ENCODE measurements at places on chromosomes 11 and 22. TPM values are rescaled to one million over a fixed set of nuclear protein-coding genes. Genes with fewer than 3 reads are reported as not detected.

- no peak for DNase-seq
Measured at GRCh38 chr22:19989725-19990067, 26.9 kb downstream of the ARVCF start.

DNA sequence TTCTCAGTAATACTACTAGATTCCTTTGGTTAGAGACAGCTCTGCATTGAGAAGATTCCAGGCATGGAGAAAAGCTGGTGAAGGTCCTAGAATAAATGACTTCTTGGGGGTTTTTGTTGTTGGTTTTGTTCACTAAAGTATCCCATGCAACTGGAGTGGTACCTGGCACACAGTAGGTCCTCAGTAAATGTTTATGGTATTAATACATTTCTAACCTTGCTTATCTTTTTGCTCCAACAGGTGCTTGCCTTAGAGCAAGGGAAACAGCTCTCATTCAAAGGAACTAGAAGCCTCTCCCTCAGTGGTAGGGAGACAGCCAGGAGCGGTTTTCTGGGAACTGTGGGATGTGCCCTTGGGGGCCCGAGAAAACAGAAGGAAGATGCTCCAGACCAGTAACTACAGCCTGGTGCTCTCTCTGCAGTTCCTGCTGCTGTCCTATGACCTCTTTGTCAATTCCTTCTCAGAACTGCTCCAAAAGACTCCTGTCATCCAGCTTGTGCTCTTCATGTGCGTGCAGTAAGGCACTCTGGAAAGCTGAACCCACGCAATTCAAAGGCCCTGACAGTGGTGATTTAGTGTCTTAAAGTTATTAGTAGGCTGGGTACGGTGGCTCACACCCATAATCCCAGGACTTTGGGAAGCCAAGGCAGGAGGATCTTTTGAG lies 2.0 kb downstream of the TMEM138 start:
- DNase-seq: no peak

GRCh38 chr11:117378976-117379865 lies 51.6 kb downstream of the CEP164 start:
- DNase-seq: no peak

DNA sequence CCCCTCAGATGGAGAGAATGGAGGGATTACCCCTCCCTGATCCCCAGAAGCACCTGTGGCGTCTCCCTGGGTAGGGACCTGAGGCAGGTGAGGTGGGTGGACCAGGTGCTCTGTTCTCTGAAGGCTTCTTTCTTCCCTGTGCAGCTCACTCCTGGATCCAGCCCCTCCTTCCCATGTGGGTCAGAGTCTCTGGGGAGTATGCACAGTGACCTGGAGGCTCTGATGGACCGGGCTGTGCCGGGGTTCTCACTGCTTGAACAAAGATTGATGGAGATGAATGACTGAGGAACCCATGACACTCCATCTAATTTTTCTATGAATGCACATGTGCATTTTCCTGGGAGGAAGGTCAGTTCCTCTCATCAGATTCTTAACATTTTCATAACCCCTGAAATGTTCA lies 78.6 kb upstream of the SHANK2 start:
- no peak for DNase-seq

DNA sequence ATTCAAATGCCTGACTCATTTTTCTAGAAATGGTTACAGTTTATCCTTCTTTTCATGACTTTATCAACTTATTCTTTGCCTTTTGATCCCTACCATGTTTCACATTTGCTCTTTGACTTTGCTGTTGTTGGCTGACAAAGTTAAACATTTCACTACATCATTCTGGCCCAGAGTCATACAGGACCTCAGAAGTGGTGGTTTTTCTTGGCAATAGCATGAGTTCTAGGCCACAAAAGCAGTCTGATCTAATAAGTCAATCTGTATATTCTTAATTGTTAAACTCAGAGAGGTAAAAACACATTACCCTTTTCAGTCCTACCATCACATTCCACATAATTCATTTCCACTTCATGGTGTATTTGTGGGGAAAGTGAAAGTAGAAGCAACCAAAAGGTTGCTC lies 763.2 kb upstream of the TENM4 start:
- DNase-seq: no peak

DNA sequence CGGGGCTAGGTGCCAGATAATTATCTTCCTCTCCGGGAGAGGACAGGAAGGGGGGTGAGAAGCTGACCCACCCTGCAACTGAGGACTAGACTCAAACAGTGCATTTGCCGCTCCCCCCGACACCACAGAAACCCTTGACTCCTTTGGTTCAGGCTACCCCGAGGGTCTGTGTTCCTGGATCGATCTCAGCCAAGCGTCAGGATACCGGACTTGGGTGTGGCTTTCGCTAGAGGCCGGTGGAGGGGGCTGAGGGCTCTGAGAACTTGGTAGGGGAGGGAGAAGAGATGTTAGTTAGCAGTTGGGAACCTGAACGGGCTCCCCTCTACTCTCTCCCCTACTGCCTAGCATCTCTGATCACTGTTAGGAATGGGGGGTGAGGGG lies 840 bp downstream of the SEZ6L start:
- no peak for DNase-seq

- DNase-seq: no peak
Measured at GRCh38 chr11:91790346-91791170, 434.1 kb upstream of the FAT3 start.

DNA sequence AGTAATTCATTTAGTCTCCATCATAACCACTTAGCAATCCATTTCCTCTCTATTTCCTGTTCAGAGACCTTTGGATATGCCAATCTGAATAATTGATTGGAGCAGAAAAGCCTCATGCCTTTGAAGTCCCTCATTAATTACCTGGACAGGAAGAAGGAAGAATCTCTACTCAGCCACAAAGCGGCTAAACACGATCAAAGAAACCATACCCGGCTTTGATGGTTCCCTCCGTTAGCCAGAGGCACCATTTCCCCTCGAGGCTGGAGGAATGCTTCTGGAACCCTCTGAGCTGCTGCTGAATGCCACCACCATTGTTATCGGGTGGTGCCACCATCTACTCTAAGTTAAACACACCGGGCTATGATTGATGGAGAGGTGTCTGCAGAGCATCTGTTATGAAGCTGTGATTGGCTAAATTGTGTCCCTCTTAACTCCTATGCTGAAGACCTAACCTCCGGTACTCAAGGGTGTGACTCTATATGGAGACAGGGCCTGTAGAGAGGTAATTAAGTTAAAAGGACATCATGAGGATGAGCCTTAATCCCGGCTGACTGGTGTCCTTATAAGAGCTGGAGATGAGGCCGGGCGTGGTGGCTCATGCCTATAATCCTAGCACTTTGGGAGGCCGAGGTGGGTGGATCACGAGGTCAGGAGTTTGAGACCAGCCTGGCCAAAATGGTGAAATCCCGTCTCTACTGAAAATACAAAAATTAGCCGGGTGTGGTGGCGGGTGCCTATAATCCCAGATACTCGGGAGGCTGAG lies 168.6 kb downstream of the CTTN start:
- no peak for DNase-seq

DNA sequence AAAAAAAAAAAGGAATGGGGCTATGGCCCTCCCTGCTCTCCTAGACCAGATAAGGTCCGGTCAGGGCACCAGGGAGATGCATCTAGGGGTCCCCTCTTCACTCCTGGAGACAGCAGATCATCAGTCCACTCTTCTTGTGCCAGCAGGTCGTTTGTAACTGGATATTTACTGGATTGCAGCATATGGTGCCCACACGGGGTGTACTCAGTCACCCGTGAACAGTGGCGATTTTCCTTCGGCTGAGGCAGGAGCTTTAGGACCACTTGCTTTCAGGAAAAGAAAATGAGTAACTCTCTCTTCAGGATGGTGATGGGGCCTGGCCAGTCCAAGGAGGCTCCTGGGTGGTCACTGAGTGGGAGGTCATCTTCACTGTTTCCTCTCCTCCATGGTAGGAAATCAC lies 38.3 kb upstream of the RAB1B start:
- no peak for DNase-seq

DNA sequence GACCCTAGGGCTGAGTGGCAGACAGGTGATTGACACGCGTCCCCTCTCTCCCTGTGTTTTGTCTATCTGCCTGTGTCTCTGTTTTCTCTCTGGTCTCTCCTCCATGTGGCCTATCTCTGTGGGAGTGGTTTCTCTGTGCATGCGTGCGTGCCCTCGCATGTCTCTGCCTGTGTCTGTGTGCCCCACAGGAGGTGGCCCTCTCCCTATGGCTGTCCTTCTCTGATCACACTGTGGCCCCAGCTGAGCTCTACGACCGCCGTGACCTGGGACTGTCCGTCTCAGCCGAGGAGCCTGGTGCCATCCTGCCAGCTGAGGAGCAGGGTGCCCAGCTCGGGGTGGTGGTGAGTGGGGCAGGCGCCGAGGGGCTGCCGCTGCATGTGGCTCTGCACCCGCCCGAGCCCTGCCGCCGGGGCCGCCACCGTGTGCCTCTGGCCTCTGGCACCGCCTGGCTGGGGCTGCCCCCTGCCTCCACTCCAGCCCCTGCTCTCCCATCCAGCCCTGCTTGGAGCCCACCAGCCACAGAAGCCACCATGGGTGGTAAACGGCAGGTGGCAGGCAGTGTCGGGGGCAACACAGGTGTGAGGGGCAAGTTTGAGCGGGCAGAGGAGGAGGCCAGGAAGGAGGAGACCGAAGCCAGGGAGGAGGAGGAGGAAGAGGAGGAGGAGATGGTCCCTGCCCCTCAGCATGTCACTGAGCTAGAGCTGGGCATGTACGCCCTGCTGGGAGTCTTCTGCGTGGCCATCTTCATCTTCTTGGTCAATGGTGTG lies 11.6 kb downstream of the TMEM132A start:
- DNase-seq: no peak

DNA sequence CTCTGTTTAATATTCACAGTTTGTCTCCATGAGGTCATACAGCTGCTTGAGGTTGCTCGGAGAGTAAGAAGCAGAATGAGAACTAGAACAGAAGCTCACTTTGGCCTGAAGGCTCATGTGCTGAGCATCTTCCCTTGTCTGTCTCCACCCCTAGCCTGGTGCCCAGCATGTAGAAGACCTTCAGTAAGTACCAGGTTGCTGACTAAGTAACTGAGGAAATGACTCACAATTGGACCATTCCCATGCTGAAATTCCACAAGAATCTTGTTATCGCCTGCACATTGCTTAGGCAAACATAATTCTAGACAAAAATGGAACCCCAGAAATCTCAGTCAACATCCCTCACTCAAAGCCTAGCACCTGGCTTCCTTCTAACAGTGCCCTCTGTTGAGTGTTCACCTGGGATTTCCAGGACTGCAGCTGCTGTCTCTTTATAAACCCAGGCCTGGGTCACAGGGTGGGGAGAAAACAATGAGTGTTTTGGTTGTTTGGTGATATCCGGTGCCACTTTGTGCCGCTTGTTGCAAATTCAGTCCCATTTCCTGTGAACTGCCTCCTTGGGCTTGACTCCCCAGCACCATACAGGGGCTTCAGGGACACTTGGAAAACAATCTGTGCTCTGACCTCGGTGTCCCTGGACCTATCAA lies 406.8 kb downstream of the ETS1 start:
- no peak for DNase-seq

DNA sequence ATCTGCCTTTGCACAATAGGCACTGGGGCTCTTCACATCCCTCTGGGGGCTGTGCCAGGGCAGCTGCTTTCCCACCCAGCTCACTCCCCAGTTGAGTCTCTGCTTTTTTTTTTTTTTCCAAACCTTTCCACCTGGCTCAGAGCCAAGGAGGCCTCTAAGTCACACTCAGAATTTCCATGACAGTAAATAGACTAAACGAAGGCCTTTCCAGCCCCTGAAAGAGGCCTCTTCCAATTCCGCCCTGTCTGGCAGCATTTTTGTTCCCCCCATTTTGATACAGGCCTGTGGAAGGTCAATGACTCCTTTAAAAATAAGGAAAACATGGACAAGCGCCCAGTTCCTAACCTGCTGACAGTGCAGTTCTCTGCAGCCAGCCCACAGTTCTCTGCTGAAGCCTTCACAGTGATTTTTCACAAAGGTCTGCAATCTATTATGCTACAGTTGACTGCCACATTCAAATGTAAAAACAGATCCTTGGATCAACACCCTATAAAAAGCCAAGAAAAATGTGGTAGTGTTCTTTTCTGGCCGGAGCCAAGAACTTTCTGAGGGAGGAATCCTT lies 107.5 kb upstream of the SESN3 start:
- DNase-seq: peak; percentile 81

DNA sequence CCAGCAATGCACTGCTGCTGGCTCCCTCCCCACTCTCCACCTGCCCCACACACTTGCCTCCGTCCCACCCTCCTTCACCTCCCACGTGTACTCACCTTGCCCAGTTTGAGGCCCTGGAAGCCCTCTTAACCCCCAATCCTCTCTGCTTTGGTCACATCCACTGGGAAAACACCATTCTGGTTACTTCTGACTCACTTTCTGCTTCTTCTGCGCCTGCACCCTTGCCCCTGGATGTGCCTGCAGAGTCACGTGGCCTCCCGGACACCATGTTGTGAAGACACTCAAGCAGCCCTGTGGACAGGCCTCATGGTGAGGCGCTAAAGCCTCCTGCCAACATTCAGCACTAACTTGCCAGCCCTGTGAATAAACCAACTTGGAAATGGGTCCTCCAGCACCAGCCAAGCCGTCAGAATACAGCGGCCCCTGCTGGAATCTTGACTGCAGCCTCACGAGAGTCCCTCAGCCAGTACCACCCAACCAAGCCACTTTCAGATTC lies 2.6 kb upstream of the NAALADL1 start:
- DNase-seq: no peak

GRCh38 chr11:120133216-120134105 lies 4.5 kb downstream of the TRIM29 start:
- peak; percentile 40 for DNase-seq

GRCh38 chr11:2276280-2277007 lies 6.1 kb upstream of the ASCL2 start:
- no peak for DNase-seq

GRCh38 chr11:69004411-69005182 lies 8.4 kb downstream of the MRGPRF start:
- peak; percentile 43 for DNase-seq

- DNase-seq: no peak
Measured at GRCh38 chr11:29243616-29244015, 773.2 kb downstream of the KCNA4 start.

DNA sequence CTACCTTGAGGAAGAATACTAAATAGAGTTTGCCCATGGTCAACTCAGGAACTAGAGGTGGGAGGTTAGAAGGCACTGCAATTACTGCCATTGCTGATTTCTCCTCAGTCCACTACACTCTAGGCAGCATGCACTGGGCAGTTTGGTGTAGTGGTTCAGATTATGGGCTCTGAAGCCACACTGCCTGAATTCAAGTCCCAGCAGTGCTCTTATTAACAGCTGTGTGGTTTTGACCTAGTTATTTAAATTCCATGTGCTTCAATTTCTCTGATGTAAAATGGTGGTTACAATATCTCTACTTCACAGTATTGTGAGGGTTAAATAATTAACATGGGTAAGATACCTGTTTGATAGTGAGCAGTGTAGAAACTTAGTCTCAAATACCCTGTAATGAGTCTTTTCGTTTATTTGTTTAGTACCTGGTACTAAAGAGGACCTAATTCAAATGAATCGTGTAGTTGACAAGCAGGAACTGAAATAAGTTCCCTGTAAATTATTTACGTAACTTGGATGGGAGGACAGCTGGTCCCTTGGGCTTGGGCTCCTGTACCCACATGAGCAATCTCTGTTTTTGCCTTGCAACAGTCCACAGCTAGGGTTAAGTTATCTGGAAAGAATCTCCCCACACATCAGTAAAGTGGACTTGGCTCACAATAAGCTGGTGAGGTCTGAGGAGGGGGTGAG lies 17.8 kb downstream of the PRR5L start:
- DNase-seq: no peak

Gene XKR3
- not detected for total RNA-seq

Gene KLHL35
- 1.5 TPM for total RNA-seq

Gene BTBD18
- total RNA-seq: not detected

Gene PCSK7
- total RNA-seq: 99.6 TPM

Data from ureter (tissue), 1 donor.